Osteocyte (in vitro differentiated cells): ENCODE measurements at places on chromosomes 16 and 17. TPM values are rescaled to one million over a fixed set of nuclear protein-coding genes. Genes with fewer than 3 reads are reported as not detected.
A peak's percentile ranks its signal among the peaks of the same experiment; 100 is the strongest.

Gene CCDC200
- not detected in 2 replicates for total RNA-seq

Gene KRTAP9-9
- total RNA-seq: not detected in 2 replicates

GRCh38 chr17:6756425-6757031, 682 bp downstream of the XAF1 start:
- H3K4me1 ChIP-seq: peaks cover 18% of the 10 kb centered on the region
- H3K27ac ChIP-seq: no peak overlapping the region
- H3K4me3 ChIP-seq: no peak overlapping the region
- no peak for DNase-seq
- no peaks in the 10 kb centered on the region for H3K36me3 ChIP-seq

GRCh38 chr16:88770461-88771293, 14.3 kb downstream of the PIEZO1 start:
- peaks cover 84% of the 10 kb centered on the region for H3K4me1 ChIP-seq
- H3K4me3 ChIP-seq: peak overlapping the region; percentile 42
- no peaks in the 10 kb centered on the region for H3K27me3 ChIP-seq
- no peak for DNase-seq
- H3K27ac ChIP-seq: peak overlapping the region; percentile 77
- H3K36me3 ChIP-seq: peaks cover 2% of the 10 kb centered on the region

- peaks cover 12% of the 10 kb centered on the region for H3K27me3 ChIP-seq
- peaks cover 13% of the 10 kb centered on the region for H3K4me1 ChIP-seq
- H3K36me3 ChIP-seq: no peaks in the 10 kb centered on the region
- no peak for DNase-seq
- H3K4me3 ChIP-seq: no peak overlapping the region
- H3K27ac ChIP-seq: no peak overlapping the region
These were observed 77.4 kb downstream of the JPH3 start for GRCh38 chr16:87679593-87680271.
